NCI-H1048 (cell line): ENCODE measurements at places on chromosomes 12 and 14.

- no peak for DNase-seq
These were observed 781 bp downstream of the NPAS3 start for GRCh38 chr14:32939254-32940065.

- no peak for DNase-seq
These were observed 49.2 kb downstream of the FBXL14 start for GRCh38 chr12:1544996-1545700.

DNA sequence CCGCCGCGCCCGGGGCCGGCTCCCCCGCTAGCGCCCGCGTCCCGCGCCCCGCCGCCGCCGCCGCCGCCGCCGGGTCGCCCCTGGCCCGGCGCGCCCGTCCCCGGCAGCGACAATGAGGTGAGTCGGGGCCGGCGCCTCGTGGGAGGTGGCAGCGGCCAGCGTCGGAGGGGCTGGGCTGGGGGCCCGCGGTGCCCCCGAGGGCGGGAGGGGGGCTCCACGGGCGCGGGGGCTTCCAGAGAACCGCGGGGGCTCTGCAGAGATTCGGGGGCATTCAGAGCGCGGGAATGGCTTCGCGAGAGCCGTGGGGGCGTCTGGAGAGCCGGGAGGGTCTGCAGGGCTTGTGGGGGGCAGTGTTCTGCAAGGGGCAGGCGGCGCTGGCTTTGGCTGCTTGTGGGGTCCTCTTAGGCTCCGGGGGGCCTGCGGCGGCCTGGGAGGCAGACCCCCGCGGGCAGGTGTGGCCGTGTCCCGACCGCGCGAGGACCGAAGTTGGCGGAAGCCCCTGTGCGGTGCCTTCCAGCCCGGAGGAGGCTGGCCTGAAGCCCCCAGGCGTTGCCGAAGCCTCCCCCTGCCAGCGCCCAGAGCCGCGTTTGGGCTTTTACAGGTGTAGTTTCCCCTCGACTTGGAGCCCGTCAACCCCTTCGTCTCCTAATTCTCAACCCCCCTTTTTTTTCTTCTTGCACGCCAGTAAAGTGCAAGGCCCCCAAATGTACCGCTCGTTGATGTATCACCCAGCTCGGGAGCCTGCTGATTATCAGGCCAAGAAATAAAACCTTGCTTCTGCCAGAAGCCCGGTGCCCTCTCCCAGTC, 93.1 kb upstream of the EVL start:
- DNase-seq, result no peak

GRCh38 chr14:68781161-68782021, 11.5 kb downstream of the ZFP36L1 start:
- no peak for DNase-seq

GRCh38 chr12:53782093-53782703, 30.4 kb upstream of the CISTR start:
- DNase-seq, result no peak

DNA sequence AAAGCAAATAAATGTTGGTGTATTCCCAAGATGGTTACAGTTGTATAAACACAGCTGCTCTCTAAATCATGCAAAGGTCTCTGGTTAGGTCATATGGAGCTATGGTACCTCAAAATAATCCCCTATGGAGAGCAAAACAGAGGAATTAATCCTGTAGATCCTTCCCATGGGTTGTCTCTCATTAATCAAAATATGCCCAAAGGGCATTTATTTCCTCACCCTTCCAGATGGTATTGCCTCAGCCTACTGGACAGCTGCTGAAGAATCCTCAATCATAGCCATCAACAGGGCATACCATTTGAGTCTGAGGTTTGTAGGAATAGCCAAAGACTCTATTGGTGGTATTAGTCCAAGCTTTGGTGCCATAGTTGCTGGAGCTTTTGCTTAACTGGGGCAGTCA, 360.9 kb downstream of the RPL10L start:
- no peak for DNase-seq
